ENCODE measurements at places on chromosomes 6 and 20. TPM values are rescaled to one million over a fixed set of nuclear protein-coding genes. Genes with fewer than 3 reads are reported as not detected.

The CLPSL1 gene
- 83.2 TPM for polyA plus RNA-seq

The SLC22A16 gene
- not detected for polyA plus RNA-seq

The GNAS-AS1 gene
- 2.8 TPM for polyA plus RNA-seq

The ABHD16A gene
- polyA plus RNA-seq, result 31.9 TPM

The RPS6KA2 gene
- polyA plus RNA-seq, result 11.2 TPM

The PLN gene
- 2.1 TPM for polyA plus RNA-seq

The TGM3 gene
- polyA plus RNA-seq, result 0.34 TPM

The CASP8AP2 gene
- 3.0 TPM for polyA plus RNA-seq

The RAB44 gene
- 0.04 TPM for polyA plus RNA-seq

All from pancreas (tissue), 10 donors.